ENCODE measurements at places on chromosomes 5 and 9.

DNA sequence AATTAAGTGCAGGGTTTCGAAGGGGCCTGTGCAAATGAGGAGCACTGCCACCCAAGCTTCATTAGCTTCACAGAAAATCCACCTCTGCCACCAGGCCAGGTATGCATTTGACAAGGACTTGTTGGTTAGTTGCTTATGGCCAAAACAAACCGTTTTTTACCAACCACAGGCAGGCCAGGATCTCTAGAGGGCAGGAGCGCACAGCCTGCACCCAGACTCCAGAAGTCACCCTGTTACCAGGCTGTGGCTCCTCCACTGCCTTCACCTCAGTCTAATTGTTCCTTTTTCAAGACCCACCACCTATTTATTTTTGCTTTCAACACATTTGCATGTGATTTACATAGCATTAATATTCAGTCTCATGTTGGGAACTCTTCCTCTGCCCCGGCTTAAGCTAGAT lies 78.3 kb upstream of the HSPA9 start:
- no peak for DNase-seq

GRCh38 chr9:106322706-106323245 lies 540.2 kb upstream of the ZNF462 start:
- DNase-seq = no peak

- peak; percentile 71 for DNase-seq
Observed at GRCh38 chr5:86797677-86798076, 179.9 kb downstream of the COX7C start.

DNA sequence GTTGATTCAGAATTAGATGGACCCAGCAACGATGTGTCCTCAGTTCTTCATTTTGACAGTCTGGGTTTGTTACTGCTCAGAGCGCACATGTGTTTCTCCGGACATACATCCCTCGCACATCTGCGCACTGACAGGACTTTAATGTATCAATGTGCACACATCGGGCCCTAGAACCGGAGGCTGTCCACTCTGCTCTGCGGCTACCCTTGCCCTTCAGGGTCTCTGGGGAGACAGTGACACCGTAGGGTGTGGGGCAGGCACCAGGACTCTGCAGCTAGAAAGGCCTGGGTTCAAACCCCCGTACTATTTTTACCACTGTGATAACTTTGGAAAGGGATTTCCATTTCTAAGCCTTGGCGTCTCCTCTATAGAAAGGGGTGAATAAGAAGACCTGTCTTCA lies 23.5 kb upstream of the LPCAT1 start:
- no peak for DNase-seq

- DNase-seq = no peak
Observed at GRCh38 chr9:106885451-106885850, 22.5 kb downstream of the ZNF462 start.

- DNase-seq = no peak
Observed at GRCh38 chr5:61622156-61622555, 290.1 kb downstream of the ZSWIM6 start.

- DNase-seq = no peak
Observed at GRCh38 chr9:73583576-73583975, 431.9 kb downstream of the ANXA1 start.

- no peak for DNase-seq
Observed at GRCh38 chr9:22649384-22649783, 202.8 kb downstream of the DMRTA1 start.

DNA sequence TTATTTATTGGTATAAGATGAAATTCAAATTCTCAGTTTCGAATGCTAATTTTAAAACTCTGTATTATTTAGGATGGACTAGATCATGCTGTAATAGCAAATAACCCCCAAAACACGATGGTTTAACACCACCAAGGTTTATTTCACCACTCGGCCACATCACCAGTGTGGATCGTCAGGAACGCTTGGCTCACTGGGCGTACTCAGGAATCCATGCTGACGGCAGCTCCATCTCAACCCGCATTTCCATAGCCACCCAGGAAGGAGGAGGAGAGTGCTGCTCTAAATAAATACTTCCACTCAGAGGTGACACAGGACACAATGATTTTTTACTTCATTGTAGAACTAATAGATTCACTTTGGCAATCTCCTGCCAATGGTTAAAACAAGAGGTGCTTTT lies 347.4 kb downstream of the SH3GL2 start:
- no peak for DNase-seq

DNA sequence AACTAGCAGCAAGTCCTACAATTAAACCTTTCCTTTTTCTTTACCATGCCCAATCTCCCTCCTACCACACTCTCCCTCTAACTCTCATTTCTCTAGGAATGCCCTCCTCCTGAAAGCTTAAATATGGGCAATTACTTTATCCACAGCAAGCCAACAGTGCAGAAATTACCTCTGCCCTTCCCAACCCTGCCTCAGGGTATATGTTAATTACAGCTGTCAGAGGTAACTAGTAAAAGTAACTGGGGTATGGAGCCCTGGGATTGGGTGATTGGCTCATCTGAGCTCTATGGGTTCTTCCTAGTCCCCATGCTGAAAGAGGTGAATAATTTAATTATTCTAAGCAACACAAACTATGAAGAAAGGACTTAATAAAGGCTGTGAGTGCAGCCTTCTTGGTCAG lies 478.9 kb upstream of the NMUR2 start:
- DNase-seq = no peak

DNA sequence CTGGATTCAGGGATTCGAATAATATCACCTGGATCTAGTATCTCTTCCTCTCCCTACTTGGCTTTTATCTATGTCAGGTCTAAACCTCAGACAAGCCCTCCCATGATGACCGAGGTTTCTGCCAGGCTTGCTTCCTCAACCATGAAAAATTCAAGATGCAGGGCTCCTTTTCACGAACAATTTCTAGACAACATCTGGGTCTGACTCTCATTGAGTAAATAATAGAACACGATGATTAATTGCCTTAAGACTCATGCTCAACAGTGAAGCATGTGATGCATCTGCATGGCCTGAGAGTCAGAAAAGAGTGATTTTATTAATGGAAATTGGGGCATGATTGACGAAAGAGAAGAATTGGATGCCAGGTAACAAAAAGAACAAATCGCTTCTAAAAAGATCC lies 277.2 kb upstream of the ZNF608 start:
- DNase-seq = no peak

- DNase-seq = no peak
Observed at GRCh38 chr9:124666642-124667041, 104.5 kb downstream of the NR6A1 start.

DNA sequence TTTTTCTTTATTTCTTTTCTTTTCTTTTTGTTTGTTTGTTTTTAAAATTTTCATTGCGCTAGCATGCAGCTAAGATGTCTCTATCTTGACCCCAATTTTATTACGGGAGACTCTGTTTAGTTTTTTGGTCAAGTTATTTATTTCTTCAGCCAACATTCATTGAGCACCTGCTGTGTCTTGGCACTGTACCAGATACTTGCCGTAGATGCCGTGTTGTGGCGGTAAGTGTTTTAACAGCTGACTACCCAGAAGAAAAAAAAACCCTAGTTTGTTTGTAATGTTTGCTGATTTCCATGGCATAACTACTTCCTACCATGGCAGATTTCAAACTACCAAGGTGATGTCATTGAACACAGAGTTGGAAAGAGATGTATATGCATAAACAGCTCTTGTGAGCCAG lies 65.0 kb downstream of the UGCG start:
- DNase-seq = no peak

DNA sequence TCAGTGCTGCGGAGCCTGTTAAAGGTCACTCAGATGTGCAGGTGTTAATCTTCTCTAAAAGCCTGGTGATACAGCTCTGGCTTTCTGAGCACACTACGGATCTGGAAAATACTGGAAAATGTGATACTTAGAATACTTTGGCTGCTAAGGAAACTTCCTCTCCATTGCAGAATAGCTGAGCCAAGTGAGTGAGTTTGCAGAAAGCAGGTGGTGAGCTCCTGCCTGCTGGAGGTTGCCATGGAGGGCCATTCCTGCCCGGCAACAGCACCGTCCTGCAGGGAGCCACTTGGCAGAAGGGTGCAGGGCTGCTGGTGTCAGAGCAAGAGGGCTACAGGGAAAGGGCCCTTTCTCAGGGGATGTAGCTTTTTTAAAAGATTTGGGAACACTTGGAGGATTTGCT lies 40.7 kb downstream of the SECISBP2 start:
- DNase-seq = no peak

DNA sequence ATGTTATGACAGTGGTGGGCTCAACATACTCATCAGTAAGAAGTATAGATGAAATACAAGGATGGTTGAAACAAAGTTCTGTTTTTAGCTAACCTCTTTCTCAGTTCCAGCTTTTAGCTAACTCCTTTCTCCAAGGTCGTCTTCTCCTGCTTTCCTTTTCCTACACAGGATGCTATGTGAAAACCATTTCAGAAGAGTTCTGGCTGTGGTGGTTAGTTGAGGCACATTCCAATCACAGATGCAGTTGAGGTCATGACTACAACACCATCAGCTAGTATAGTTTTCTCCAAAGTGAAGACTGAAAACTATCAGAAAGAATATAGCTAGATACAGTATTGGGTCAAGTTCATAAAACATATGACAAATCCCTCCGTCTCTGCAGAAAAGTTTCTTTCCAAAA lies 477.7 kb upstream of the C9orf72 start:
- DNase-seq = no peak

GRCh38 chr9:118992813-118993794 lies 376.1 kb downstream of the BRINP1 start:
- DNase-seq = no peak

GRCh38 chr5:138753794-138754698 lies 821 bp downstream of the CTNNA1 start:
- DNase-seq = no peak

- DNase-seq = no peak
Observed at GRCh38 chr9:131197160-131197911, 72.0 kb downstream of the NUP214 start.

DNA sequence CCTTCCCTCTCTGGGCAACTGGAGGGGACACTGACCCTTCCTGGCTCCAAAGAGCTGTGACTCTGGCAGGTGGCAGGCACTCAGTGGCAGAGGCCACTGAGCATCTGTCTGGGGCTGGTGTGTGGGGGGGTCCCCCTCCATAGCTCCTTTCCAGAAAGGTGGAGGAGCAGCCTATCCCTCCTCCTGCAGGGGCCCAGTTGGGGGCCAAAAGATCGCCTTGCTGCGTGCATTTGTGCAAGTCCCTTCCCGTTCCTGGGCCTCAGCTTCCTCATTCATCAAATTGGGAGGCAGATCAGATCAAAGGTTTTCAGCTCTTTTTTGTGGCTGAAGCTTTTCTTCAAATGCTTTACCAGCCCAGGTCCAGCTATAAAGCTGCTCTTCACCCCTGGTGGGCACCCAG lies 77.7 kb downstream of the NTNG2 start:
- no peak for DNase-seq
